ENCODE measurements at places on chromosomes 5 and 9. TPM values are rescaled to one million over a fixed set of nuclear protein-coding genes. Genes with fewer than 3 reads are reported as not detected.

Gene CDK5RAP2
- total RNA-seq = 45.5 TPM

Gene NRG2
- total RNA-seq = 5.6 TPM

Gene CER1
- total RNA-seq = 2.0 TPM

Gene PCDHGA12
- 5.3 TPM for total RNA-seq

Gene ARL14EPL
- not detected for total RNA-seq

Gene RNF208
- total RNA-seq = 14.5 TPM

Gene LHX6
- 2.9 TPM for total RNA-seq

Gene NOXA1
- 12.9 TPM for total RNA-seq

Gene PRSS3
- 604 TPM for total RNA-seq

Gene PRDM9
- not detected for total RNA-seq

Gene NME5
- 7.5 TPM for total RNA-seq

Gene LIX1
- total RNA-seq = 0.26 TPM

Gene ELOVL7
- 2.6 TPM for total RNA-seq

Gene PIP5KL1
- 2.6 TPM for total RNA-seq

Gene ZNF608
- total RNA-seq = 33.6 TPM

Gene RACK1
- 1,136 TPM for total RNA-seq

Gene C9orf153
- 7.6 TPM for total RNA-seq

Gene PCDHA12
- total RNA-seq = 3.6 TPM

Gene GPR151
- not detected for total RNA-seq

Gene LCN10
- 0.78 TPM for total RNA-seq

Gene MED7
- total RNA-seq = 6.0 TPM

Gene PAPPA
- 1.0 TPM for total RNA-seq

Gene UGT3A2
- not detected for total RNA-seq

All from body of pancreas (tissue), 4 donors.